ENCODE measurements at places on chromosomes 1 and 21.

- no peak for DNase-seq
These were observed 9.3 kb downstream of the ZNF281 start for GRCh38 chr1:200400556-200400955.

GRCh38 chr1:154716614-154717527 lies 108.9 kb upstream of the ADAR start:
- no peak for DNase-seq

DNA sequence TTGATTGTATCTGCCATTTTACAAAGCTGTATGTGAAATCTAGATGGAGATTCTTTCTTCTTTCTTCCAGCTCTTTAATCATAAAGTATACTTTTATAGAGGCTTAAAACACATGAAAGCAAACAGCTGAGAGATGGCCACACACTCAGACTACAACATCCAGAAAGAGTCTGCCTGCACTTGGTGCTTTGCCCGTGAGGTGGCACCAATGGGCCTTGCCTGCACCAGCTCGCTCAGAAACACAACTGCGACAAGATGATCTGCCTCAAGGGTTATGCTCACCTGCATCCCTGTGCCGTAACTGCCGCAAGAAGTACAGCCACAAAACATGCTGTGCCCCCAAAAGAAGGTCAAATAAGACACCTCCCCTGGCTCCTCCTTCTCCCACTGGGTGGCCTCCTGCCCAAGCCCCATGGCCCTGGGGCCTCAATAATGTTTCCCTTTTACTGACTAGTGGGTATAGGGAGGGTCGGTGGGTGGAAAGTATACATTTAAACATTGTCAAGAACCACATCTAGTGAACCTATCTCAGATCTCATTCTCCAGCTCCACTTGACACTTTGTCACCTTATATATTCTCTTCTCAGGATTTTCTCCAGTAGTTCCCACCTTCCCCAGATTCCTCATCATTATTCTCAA lies 66.7 kb upstream of the ANGPTL3 start:
- DNase-seq: peak; percentile 46

GRCh38 chr1:46084553-46085451 lies 47.6 kb downstream of the PIK3R3 start:
- no peak for DNase-seq

GRCh38 chr1:233815865-233816264 lies 88.6 kb upstream of the SLC35F3 start:
- DNase-seq: no peak

DNA sequence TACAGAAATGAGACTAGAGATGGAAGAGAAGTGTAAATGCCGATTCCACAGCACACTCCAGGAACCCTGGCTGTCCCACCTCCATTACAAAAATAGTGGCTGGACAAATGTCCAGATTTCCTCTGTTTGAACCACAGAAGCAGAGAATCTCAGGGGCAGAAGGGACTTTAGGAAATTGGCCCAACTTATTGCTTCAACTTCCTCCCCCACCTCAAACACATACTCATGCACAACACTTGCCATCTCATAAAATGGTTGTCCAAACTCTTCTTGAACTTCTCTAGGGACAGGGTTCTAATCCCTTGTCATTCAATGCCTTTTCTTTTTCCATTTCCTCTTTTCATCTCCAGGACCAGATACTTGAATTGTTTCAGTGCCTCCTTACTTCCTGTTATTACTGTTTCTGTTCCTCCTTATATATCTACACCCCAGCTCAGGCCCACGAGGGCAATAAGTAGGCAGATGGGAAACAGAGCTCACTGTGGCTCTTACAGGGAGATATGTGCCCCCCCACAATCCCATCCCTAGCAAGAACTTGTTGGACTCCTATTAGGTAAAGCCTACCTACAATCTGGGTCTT lies 8.5 kb upstream of the B4GALT3 start:
- no peak for DNase-seq

DNA sequence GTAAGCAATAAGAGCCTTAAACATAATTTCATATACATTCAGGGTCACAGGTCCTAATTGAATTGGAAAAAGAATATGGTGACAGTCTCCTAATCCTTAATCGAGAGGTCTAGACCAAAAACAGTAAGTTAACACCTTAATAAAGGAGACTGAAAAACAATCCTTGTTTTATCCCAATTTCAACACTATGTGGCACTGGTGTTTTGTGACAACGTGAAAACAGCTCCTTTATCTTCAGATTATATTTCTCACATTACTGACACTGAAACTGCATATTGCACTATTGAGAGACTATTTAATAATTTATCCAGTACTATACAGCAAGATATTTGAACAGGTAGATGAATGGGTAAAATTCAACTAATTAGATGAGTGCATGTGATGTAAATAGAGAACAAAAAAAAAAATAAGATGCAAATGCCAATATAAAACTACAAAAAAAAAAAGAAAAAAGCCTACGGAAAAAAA lies 34.1 kb downstream of the TP53BP2 start:
- no peak for DNase-seq

DNA sequence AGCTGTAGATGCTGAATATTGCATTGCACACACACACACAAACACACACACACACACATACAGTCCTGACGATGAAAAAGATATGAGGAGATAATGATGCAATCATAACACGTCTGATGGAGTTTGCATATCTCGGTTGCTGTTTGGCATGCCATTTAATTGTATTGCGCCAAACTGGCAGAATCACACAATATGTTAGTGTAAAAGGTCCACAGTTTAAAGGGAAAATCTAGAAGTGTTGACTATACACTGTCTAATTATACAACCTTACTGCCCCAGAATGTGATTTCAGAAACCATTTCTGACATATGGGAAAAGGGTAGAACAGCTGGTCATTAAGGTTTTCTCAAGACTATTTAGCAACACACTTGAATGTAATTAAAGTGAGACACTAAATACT lies 123.7 kb upstream of the PROX1 start:
- DNase-seq: no peak

- DNase-seq: no peak
These were observed 135.6 kb downstream of the TSEN15 start for GRCh38 chr1:184187097-184187496.

- DNase-seq: no peak
These were observed 223.8 kb upstream of the TMEM51 start for GRCh38 chr1:14929547-14930246.

GRCh38 chr1:237931581-237931980 lies 40.9 kb upstream of the ZP4 start:
- DNase-seq: no peak

- peak; percentile 87 for DNase-seq
These were observed at the start of gene C1orf167 for GRCh38 chr1:11761988-11762406. Gene C1orf167, plus strand, starts transcription at chr1:11762193. Its CDS starts 2,208 bp downstream, at chr1:11764401.

- no peak for DNase-seq
These were observed 21.6 kb downstream of the IRF2BP2 start for GRCh38 chr1:234588386-234588785.

DNA sequence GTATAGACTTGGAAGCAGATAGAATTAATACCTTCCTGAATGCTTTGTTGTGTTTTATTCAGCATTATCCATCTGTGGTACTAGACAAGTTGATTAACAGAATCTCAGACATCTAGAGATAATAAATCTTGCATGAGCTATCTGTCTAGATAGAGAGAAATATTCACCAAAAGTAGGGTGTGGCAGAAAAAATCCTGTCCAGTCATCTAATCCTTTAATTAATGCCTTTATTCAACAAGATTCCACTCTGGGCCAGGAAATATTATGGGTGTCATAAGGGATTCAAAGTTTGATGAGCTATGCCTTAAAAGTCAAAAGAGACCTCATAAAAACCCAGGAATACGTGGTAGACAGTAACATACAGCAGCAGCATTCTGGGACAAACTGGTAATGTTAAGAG lies 601.2 kb downstream of the LMO4 start:
- no peak for DNase-seq

- DNase-seq: no peak
These were observed 102.9 kb downstream of the PTPRC start for GRCh38 chr1:198741744-198742143.

DNA sequence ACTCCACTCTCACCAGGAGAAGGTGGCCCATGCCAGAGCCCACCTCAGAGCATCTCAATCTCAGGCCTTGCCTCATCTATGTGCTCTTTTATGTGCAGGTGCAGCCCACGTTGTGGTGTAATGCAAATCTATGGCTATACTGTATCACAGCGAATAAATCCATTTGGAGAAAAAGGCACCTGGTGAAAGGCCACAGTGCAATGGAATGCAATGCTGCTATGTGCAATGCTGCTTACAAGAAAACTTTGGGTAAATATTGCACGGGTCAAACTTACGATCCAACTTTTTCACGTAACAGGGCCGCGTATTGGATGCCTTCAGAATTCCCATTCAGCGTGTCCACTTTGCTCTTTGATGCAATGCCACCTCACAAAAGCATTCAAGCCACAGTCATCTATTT lies 13.5 kb downstream of the ZBTB18 start:
- no peak for DNase-seq

- peak; percentile 47 for DNase-seq
These were observed 41.0 kb upstream of the COL18A1 start for GRCh38 chr21:45363921-45364467.

- DNase-seq: no peak
These were observed 11.3 kb upstream of the IL22RA1 start for GRCh38 chr1:24154215-24154614.

DNA sequence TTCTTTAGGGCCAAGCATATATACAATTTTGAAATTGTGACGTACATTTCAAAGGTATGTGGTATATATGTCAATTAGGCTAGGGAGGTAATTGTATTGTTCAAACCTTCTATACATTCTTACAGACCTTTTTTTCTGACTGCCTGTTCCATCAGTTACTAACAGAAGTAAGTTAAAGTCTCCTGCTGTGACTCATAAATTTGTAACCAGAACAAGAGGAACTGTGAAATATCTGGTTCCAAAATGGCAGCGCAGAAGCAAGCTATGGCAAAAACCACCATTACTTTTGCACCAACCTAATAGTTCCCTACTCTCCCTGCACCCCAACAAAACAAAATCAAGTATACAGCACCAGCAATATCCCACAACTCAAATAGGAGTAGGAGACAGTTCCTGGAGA lies 93.6 kb downstream of the ENAH start:
- no peak for DNase-seq

DNA sequence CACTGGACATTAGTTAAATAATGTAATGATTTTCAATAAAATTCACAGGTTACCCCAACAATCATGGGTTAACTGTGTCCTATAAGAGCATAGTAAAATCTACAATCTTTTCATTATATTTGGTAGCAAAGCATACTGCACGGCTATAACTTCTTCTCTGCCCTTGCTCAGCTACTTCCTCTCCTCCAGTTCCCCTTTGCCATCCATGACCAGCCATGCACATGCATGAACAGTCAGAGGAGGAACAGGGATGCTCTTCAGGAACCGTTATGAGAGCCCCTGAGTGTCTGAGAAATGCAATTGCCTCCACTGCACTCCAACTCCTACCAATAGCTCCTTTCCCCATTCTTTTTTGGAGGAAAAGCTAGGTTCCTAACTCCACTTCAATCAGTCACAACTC lies 646.7 kb downstream of the LTN1 start:
- no peak for DNase-seq

- DNase-seq: peak; percentile 30
These were observed 2.2 kb upstream of the HUNK start for GRCh38 chr21:31870472-31871193.

DNA sequence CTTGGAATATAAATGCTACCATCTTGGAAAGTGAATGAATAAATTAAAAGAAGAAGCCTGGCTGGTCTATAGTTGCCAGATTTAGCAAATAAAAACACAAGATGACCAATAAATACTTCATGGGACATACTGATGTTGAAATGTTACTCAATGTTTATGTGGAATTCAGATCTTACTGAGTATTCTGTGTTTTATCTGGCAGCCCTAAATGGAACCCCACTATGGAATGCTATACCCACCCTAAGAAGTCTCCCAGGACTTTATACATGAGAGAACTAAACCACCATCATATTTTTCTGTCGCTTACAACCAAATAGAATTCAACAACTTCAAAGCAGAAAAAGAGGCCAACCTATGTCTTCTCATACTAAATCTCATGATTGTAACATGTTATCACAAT lies 177.6 kb upstream of the HMCN1 start:
- DNase-seq: no peak

DNA sequence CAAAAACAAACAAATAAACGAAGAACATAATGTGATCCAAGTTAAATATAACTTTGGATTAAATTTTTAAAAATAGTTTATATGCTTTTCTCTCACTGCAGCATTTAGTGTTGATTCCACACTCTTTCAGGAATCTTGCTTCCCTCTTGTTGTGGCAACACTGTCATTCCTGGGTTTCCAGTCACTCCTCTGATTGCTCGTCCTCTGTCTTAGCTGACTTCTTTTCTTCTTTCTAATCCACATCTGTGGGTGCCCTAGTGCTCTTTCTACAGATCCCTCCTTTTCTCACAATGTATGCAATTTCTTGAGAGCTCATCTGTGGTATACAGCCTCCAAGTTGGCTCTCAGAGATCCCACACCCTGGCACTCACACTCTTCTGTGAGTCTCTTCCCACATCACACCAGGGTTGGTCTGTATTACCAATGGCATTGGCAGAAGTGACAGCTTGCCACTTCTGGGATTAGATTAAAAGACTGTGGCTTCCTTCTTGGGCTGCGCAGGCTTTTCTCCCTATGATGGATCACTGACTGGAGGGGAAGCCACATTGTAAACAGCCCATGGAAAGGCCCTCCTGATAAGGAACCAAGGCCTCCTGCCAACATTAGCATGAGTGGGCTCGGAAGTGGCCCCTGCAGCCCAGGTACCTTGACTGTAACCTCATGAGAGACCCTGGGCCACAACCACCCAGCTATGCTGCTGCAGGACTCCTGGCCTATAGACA lies 11.5 kb upstream of the MYOC start:
- DNase-seq: no peak

GRCh38 chr1:230800891-230801840 lies 54.0 kb downstream of the CAPN9 start:
- DNase-seq: no peak

- peak; percentile 83 for DNase-seq
These were observed 504 bp downstream of the PHTF1 start for GRCh38 chr1:113758631-113759332.

- no peak for DNase-seq
These were observed 35.3 kb upstream of the POFUT2 start for GRCh38 chr21:45322960-45323461.

DNA sequence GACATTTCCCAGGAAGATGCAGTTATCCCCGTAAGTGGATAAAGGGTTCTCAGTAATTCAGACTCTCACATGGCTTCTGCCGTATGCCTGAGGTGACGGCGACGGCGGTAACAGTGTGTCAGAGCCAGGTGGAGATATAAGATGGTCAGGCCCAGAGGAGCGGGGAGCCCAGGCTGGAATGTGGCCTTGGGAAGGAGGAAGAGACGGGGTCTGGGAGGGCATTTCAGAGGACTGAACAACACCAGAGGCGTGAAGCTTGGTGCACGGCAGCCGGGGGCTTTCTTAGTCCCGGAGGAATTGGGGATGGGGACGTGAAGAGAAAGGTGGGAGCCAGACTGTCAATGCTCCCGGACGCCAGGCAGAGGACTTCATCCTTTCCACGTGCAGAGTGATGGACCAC lies 1.0 kb downstream of the RER1 start:
- no peak for DNase-seq

GRCh38 chr21:37219761-37220432 lies 47.2 kb downstream of the VPS26C start:
- no peak for DNase-seq

Data from iPS-NIHi11 (cell line).